ENCODE measurements at places on chromosomes 6 and 20. TPM values are rescaled to one million over a fixed set of nuclear protein-coding genes. Genes with fewer than 3 reads are reported as not detected.

WFDC6 gene
- not detected for total RNA-seq

OR2B6 gene
- total RNA-seq: not detected

ARMC12 gene
- total RNA-seq: 0.74 TPM

EPHA7 gene
- total RNA-seq: 0.11 TPM

SLC52A3 gene
- total RNA-seq: 0.60 TPM

ARMC2 gene
- total RNA-seq: 2.0 TPM

APCDD1L gene
- 0.11 TPM for total RNA-seq

ZNFX1 gene
- total RNA-seq: 23.5 TPM

Measured in A549 treated with dexamethasone at 1 μM for 4 hours (cell line).